Ovary (tissue), 10 donors: ENCODE measurements at places on chromosomes 6 and 20. TPM values are rescaled to one million over a fixed set of nuclear protein-coding genes. Genes with fewer than 3 reads are reported as not detected.

AARS2 gene
- 14.4 TPM for total RNA-seq

AP5S1 gene
- total RNA-seq: 14.4 TPM

ACTL10 gene
- 2.1 TPM for total RNA-seq

DNA sequence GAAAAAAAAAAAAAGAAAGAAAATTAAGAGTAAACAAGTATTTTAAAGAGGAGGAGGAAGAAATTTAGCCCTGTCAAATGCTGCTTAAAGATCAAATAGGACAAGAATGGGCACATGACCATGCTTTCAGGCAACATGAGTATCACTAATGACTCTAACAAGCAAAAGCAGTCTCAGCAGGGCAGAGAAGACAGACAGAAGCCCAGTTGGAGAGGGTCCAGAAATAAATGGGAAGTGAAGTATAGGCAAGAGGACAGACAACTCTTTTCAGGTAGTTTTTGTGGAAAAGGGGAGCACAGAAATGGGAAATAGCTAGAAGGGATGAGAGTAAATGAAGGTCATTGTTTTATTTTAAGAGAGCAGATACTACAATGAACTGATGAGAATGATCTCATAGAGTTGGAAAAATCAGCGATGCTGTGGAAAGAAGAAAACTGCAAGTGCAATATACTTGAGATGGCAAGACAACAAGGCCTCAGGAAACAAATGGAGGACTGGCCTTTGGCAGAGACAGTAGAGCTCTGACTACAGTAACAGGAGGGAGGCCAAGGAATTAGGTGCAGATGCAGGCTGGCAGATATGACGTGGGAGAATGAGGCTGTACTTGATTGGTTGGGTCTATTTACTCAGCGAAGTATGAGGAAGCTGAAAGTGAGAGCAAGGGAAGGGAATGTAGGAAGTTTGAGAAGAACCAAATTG, 40.3 kb downstream of the KIF6 start:
- no peak for DNase-seq

- no peaks in the 10 kb centered on the region for H3K27me3 ChIP-seq
- no peak for DNase-seq
- no peaks in the 10 kb centered on the region for H3K36me3 ChIP-seq
Observed at GRCh38 chr6:148422085-148422484, 79.4 kb downstream of the SASH1 start.

- no peak for DNase-seq
- H3K4me1 ChIP-seq: peaks cover 2% of the 10 kb centered on the region
- H3K4me3 ChIP-seq: no peak overlapping the region
- H3K36me3 ChIP-seq: no peaks in the 10 kb centered on the region
- H3K27me3 ChIP-seq: no peaks in the 10 kb centered on the region
- H3K27ac ChIP-seq: no peak overlapping the region
Observed at GRCh38 chr6:5671601-5672559, 334.8 kb downstream of the NRN1 start.

RGS17 gene
- total RNA-seq: 0.78 TPM

GRCh38 chr6:142842418-142843261, 102.3 kb downstream of the HIVEP2 start:
- peaks cover 11% of the 10 kb centered on the region for H3K4me1 ChIP-seq
- no peaks in the 10 kb centered on the region for H3K36me3 ChIP-seq
- no peaks in the 10 kb centered on the region for H3K27me3 ChIP-seq
- no peak overlapping the region for H3K4me3 ChIP-seq

TMEM217 gene
- total RNA-seq: 0.48 TPM

- H3K27ac ChIP-seq: no peak overlapping the region
- H3K36me3 ChIP-seq: no peaks in the 10 kb centered on the region
- no peaks in the 10 kb centered on the region for H3K27me3 ChIP-seq
- no peak overlapping the region for H3K4me3 ChIP-seq
- DNase-seq: no peak
Observed at GRCh38 chr20:51368461-51369211, 173.9 kb downstream of the NFATC2 start.

POLR1H gene
- total RNA-seq: 23.9 TPM

HLA-DRB1 gene
- total RNA-seq: 16.4 TPM

DNA sequence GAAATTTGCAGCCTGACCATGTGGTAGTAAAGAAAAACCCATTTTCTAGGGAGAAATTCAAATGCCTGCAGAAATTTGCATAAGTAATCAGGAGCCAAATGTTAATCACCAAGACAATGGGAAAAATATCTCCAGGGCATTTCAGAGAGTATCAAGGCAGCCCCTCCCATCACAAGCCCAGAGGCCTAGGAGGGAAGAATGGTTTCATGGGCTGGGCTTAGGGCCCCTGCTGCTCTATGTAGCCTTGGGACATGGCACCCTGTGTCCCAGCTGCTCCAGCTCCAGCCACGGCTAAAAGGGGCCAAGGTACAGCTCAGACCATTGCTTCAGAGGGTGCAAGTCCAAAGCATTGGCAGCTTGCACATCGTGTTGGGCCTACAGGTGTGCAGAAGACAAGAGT, 117.2 kb upstream of the RALGAPA2 start:
- no peak for DNase-seq
- H3K4me1 ChIP-seq: no peaks in the 10 kb centered on the region
- no peak overlapping the region for H3K27ac ChIP-seq
- H3K4me3 ChIP-seq: no peak overlapping the region

SLC23A2 gene
- total RNA-seq: 50.9 TPM

CDH26 gene
- 0.69 TPM for total RNA-seq

NFATC2 gene
- total RNA-seq: 9.4 TPM

TMEM14C gene
- 146 TPM for total RNA-seq

LRFN2 gene
- 0.66 TPM for total RNA-seq

- H3K27ac ChIP-seq: no peak overlapping the region
- H3K27me3 ChIP-seq: no peaks in the 10 kb centered on the region
- DNase-seq: no peak
- no peaks in the 10 kb centered on the region for H3K36me3 ChIP-seq
- H3K4me3 ChIP-seq: no peak overlapping the region
Observed at GRCh38 chr6:112701201-112701600, 354.1 kb downstream of the RFPL4B start.
